GM12878 (cell line): ENCODE measurements at places on chromosomes 13 and 19. TPM values are rescaled to one million over a fixed set of nuclear protein-coding genes. Genes with fewer than 3 reads are reported as not detected.
A peak's percentile ranks its signal among the peaks of the same experiment; 100 is the strongest.

GRCh38 chr13:23919006-23919405 is 21.7 kb upstream of the C1QTNF9B start:
- DNase-seq, result no peak

DNA sequence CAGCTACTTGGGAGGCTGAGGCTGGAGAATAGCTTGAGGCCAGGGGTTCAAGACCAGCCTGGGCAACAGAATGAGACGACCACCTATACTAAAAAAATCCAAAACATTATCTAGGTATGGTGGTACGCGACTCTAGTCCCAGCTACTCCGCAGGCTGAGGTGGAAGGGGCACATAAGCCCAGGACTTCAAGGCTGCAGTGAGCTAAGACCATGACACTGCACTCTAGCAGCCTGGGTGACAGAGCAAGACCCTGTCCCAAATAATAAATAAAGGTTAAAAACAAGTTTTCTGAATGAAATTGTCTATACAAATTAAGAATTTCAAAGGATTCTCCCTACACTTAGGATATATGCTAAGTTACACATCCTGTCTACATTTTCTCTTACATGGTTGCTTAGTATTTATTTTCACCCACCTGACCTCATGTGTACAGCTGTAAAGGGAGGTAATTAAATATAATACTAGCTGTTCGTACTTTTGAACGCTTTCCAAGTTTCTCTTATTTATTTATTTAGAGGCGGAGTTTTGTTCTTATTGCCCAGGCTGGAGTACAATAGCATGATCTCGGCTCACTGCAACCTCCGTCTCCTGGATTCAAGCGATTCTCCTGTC is 1.6 kb downstream of the SLC25A30 start:
- no peak for DNase-seq

- no peak for DNase-seq
These were observed 268.4 kb downstream of the FOXO1 start for GRCh38 chr13:40398065-40398464.

- no peak for DNase-seq
These were observed 60.5 kb downstream of the PCCA start for GRCh38 chr13:100149389-100149788.

DNA sequence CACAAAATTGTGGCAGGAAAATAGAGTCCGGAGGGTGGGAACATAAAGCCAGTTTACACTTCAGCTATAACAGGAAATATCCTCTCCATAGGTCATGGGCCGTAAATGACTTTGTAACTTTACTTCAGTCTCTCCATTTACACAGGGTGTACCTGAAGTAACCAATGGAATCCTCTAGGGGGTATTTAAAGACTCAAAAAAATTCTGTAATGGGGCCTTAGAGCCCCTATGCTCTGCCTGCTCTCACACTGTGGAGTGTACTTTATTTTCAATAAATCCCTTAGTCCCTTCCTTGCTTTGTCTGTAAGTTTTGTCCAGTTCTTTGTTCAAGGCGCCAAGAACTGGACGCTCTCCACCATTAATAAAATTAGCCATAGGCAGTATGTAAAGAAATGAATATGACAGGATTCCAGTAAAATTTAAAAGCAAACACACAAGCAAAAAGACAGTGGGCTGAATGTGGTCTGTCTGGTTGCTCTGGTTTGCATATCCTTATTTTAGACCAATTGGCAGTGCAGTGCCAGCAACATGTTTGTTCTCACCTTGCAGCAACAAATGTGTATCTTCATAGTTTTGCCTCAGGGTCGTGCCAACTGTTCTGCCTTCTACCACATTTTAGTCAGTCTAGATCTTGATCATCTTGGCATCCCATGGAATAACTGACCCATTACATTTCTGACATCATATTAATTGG is 801.5 kb upstream of the SPRY2 start:
- no peak for DNase-seq

DNA sequence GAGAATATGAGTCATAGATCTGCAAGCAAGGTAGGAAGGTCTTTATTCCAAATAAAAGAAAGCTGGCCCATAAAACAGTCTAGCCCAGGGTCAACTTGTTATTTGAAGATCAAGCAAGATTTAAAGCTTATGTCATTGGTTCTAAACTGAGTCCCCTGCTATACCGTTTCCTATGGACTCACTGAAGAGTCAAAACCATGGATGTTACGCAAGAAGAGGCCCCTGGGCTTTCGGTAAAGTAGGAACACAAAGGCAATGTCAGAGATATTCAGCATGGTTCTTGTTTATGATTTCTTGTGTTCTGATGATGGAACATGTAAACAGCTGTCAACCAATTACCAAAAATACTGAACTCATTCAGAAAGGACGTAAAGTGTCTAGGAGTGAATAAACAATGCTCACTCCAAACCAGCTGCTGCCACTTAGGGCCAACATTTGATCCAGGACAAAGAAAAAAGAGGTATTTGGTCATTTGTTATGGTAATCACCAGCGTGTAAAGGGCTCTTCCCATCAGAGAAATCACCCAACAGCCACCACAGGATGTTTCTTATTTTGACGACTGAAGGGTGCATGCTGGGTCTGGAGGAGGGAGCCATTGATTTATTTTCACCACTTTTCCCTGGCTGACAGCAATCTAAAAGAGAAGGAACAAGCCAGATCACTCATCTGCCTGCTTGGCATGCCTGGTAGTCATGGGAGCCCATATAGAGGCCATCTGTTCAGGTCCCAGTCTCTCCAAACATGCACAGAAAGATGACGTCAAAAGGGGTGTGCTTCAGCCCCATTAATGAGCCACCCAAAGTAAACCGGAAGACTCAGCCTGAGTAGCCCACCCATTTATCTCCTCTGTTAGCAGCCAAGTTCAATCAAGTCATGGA is 68.3 kb downstream of the FGF14 start:
- DNase-seq, result no peak

DNA sequence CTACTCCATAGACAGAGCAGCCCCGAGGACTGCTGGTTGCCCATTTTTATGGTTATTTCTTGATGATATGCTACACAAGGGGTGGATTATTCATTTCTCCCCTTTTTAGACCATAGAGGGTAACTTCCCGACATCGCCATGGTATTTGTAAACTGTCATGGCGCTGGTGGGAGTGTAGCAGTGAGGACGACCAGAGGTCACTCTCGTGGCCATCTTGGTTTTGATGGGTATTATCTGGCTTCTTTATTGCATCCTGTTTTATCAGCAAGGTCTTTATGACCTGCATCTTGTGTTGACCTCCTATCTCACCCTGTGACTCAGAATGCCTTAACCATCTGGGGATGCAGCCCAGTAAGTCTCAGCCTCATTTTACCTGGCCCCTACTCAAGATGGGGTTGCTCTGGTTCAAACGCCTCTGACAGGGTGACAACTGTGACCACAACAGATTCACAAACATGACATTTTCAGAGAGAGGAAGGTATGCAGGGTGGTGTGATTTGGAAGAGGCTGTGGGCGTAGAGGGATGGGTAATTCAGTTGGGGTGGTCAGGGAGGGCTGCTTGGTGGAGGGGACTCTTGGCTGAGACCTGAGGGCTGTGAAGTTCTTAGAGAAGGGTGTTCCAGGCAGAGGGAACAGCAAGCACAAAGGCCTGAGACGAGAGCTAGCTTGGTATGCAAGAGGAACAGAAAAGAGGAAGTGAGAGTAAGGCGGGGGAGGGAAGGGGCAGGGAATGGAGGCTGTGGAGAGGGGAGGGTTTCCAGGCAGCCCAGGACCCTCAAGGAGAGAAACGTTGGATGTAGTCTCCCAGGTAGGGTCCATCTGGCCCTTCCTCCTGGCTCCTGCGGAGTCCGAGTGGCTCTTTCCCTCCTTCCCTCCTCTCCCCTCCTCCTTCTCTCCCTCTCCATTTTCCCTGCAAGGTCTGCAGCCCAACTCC is 23.5 kb downstream of the FAM187B start:
- peak; percentile 87 for DNase-seq

The UGGT2 gene
- 17.8 and 17.9 TPM in 2 replicates for total RNA-seq

The NKPD1 gene
- 0.05 and 0.13 TPM in 2 replicates for total RNA-seq
